ENCODE measurements at places on chromosomes 7 and 10. TPM values are rescaled to one million over a fixed set of nuclear protein-coding genes. Genes with fewer than 3 reads are reported as not detected.
A peak's percentile ranks its signal among the peaks of the same experiment; 100 is the strongest.

DNA sequence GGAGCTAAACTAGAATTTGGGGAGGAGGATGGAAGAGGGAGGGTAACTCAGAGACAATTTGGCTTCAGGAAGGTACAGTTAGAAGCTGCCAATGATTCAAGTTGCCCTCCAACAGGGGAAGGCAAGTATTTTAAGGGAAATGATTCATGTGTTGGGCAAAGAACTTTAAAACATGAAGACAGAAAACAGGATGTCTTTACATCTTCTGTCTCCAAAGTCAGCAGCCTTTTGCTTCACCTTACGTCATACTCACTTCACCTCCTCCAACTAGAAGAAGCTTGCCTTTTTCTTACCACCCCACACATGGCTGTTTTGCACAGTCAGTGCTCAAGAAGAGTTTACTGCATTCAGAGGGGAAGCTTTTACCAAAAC, 36.1 kb downstream of the PPP1R3C start:
- DNase-seq, result peak; percentile 77

- peak; percentile 97 for DNase-seq
Measured at GRCh38 chr7:44735403-44736165, 13.1 kb upstream of the ZMIZ2 start.

DNA sequence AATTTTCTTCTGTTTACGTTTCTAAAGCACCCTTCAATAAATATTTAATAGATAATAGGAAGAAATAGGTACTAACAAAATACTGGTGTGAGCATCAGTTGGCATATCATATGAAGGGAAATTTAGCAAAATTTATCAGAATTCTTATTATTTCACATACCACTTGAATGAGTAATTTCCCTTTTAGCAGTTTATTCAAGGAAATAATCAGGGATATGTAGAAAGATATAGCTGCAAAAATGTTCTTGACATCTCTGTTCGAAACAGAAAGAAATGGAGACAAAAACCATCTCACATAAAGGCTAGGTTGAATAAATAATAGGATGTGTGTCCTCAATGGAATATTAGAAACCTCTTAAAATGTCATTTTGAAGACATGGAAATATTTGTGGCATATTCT, 35.8 kb upstream of the PIP4K2A start:
- no peak for DNase-seq

DNA sequence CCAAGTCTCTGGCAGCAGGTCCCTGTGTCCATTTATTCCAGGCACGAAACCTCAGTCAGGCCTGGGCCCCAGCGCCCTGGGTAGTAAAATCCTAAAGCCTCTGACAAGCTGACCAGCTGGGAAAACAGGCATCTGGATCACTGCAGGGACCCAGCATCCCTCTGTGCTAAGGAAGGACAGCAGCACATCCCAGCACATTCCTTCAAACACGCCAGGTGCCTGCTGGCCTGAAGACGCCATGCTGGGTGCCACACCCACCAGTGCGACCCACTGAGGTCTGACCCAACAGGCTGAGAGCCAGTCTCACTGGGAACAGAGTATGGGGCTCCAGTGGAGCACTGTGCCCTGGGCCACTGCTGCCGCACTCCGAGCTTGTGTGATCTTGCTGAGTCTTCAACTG, 6.4 kb downstream of the DNAJB12 start:
- no peak for DNase-seq

DNA sequence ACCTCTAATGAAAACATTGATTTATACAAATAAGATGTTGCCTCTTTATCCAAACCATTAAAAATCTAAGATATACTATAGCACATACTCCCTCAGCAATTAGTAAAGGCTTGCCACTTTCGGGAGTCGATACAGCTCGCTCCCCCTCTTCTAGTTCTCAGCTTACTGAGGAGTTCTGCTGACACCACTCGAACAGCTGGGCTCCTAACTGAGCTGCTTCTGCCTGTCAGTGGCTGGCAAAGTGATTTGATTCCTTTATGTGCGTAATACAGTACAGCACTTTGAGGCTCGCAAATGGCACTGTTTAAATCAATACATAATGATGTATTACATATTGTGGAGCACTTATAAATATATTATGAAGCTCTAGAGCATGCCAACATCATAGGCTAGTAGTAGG, 241.8 kb downstream of the CREB5 start:
- DNase-seq, result no peak

The CCDC172 gene
- not detected for polyA plus RNA-seq

The CCDC146 gene
- 0.48 TPM for polyA plus RNA-seq

The WDR11 gene
- polyA plus RNA-seq, result 34.0 TPM

All from mammary epithelial cell (primary cell).